NCI-H2171 (cell line): ENCODE measurements at places on chromosomes 4 and X.

DNA sequence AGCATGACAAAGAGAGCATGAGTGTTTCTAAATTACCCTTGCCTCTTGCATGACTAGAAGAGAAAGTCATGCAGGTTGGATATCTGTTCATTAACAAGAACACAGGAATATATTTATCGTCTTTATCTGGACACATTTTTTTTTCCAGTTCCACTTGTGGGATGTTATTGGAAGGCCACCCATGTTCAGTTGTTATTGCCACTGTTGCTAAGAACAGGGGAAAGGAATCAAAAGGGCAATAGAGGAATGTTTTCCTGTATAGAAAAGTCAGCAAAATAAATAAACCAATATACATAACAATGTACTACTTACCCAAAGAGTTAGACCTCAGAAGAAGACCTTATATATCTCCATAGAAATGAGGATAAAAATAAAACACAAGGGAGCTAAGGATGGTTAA is 270.1 kb downstream of the QDPR start:
- no peak for DNase-seq

- no peak for DNase-seq
These were observed 198.6 kb downstream of the LRBA start for GRCh38 chr4:150816491-150816890.

DNA sequence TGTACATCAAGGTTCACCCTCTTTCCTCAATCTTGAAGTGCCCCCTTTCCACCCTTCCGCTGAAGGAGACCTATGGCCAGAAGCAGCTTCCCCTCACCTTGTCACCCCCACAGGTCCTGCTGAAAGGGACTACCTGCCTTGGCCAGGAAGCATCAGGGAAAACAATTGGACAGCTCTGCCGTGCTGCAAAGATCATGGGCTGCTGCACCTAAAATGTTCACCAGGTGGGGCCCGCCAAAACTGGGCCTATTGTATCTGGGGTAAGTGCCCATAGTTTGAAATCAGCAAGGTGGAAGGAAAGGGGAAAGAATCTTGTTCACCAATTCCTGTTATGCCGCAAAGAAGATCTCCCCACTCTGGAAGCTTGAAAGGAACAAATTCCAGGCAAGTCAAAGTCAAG is 18.4 kb downstream of the GRIA3 start:
- no peak for DNase-seq

DNA sequence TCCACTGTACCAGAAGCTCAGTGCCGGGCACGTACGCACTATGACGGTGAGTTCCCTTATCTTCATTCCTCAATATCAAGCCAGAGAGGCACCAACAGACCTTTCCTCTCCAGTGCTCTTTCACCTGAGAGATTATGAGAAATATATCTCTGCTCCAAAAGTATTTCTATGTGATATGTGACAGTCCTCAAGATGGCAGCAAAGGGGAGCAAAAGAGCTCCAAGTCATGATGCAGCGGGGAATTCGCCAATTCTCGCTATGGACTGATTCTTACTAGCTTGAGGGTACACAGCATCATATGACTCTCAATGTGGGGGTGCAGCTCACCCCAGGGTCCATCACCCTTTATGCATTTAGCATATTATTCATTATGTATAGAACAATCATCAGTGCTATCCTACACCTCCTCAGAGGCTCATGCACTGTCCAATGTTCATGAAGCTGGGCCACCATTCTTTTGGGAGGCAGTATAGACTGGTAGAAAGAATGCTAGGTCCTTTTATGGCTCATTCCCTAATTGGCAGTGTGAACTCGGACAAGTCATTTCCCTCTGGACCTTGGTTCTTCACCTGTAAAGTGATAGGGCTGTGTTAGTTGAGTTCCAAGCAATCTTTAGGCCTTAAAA is 12.8 kb upstream of the IQSEC2 start:
- DNase-seq: no peak

DNA sequence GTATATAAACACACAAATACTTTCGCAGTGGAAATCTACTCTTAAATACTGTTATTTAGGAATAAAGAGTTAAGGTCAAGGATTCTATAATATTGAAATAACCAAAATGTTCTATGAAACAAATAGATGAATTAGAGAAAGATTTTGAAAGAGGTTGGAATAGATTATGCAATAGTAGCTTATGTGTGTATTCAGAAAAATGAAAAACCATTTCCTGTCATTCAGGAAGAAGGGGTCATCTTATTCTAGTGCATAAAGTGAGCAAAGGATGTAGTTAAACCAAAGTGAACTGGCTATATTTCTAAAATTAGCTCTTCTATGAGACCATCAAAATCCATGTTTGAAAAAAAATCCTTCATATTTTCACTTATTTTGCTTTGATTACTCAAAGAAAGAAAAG is 30.0 kb upstream of the MYOZ2 start:
- no peak for DNase-seq

DNA sequence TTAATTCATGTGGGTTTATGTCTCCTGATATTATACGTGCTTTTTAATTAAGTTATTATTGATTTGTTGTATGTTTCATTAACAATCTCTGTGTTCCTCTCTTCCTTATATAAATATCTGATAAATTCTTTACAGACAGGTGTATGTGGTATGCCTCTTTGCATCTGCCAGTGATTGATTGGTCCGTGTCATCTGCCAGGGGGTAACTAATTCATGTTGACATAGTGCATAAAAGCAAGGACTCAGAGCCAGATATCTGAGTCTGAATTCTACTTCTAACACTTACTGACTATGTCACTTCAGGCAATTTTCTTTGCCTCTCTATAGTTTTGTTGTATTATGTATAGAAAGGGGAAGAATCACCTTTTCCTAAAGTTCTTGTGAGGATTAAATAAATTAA is 5.2 kb upstream of the AMBN start:
- no peak for DNase-seq

DNA sequence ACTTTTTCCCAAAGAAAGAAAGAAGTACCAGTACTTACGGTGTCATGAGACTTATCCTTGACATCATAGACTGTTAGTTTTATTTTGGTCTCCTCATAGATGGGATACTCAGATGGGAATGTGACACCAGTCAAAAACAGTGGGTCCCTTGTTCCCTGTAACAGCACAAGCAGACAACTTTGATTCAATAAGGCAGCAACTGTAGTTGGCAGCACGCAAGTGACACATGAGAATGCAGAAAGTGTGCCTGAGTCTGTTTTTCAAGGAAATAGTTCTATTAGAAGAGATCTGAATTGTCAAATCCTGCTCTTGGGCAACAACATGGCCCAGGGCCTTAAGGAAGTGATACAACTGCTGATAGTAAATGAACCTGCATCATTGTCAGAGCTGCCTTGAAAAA is 443.2 kb downstream of the INPP4B start:
- DNase-seq: no peak

DNA sequence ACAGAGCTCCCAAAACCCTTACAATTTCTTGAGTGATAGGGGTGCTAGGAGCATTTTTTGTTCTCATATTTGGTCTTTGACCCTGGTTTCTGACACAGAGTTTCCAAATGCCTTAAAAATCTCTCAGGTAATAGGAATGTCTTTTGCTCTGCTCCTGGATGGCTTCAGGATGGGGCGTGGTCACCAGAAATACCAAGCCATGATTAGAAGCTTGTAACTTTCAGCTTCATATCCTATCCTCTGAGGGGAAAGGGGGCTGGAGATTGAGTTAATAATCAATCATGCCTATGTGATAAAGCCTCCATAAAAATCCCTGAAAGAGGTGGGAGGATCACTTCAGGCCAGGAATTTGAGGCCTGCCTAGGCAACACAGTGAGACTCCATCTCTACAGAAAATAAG is 34.6 kb upstream of the IL9R start:
- DNase-seq: no peak

DNA sequence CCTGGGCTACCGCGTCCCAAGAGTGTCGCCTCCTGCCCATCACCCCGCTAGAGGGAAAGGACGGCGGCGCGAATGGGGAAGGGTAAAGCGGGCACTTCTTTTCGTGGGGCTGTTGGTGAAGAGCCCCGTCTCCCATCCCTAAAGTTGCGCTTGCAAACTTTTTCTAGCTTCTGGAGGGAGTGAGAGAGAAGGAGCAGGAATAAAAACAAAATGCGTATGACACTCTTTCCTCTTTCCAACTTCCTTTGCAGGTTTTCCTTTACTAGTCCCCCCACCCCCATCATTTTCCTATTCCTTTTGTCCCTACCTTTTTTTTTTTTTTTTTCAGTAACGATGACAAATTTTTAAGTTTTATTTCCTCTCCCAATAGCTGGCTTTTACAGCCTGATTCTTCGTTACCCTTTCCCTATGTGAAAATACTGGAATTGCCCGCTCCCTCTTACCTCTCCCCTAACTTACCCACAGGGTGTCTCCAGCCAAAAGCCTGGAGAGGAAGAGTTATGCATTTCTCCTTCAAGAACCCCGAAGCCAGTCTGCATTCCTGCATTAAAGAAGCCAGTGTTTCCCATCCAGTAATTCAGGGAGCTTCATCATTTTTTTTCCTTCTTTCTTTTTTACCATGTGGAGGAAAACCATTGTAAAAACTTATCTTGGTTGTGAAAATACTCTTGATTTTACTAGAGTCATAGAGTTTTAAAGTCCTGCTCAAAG is 613 bp upstream of the ARSJ start:
- DNase-seq: no peak

GRCh38 chrX:48890934-48891401 is 6.6 kb downstream of the TIMM17B start:
- peak; percentile 8 for DNase-seq

GRCh38 chr4:81375745-81376144 is 96.0 kb downstream of the RASGEF1B start:
- DNase-seq: no peak

DNA sequence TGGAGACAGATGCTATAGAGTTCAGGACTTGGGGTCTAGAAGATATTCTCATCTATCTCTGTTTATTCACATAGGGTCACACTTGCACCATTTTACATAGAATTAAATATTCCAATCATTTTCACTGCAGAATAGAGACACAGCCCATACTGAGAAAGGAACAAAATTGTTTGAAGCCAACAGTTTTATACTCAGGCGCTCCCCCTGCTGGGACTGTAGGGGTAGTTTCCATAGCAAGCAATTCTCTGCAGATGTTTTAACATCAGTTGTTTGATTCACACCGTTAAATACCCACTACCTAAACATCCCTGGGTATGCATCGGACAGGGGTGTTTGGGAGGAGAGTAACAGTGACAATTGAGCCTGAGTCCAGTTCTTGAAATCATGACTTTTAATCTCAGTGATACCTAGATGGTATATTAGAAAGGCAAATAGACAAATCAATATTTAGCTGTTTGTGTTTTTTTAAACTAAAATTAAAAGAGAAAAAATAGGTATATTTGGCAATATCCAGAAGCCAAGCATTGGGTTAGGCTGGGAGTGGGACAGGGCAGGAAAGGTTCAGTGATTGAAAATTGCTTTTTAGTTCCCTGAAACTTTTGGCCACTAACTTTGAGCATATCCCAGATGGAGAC is 33.8 kb downstream of the LONRF3 start:
- no peak for DNase-seq

DNA sequence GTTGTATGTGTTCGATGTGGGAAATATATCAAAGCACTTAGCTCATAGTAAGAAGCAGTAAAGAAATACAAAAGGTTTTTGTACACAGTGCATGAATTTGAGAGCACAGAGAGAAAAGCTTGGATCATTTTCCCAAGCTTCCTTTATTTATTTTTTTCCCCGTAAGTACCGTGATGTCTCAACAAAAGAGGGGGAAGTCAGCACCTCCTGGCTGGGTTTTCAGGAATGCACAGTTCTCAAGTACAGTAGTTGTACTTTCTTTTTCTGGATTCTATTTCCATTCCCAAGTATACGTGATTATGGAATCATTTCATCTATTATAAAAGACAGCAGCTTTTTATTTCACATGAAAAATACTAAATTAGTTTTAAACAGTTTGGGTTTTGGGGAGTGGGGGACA is 171.5 kb upstream of the EDNRA start:
- no peak for DNase-seq

DNA sequence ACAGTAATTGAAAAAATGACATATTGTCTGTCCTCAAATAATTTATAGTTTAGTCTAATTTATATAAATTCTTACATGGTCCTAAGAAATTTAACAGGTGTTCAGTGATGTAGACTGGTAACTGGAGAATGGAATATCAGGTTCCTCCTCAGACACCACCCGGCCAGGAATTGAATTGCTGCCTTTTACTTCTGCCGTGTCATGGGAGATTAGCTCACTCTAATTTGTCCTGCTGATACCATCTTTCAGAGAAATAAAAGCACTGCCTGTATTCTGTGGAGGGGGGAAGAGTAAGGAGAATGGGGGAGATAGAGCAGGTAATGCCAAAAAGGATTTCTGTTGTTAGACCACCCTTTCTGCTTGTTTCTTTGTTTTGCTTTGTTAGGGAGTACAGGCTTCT is 125.2 kb upstream of the KLHL4 start:
- peak; percentile 0 for DNase-seq

DNA sequence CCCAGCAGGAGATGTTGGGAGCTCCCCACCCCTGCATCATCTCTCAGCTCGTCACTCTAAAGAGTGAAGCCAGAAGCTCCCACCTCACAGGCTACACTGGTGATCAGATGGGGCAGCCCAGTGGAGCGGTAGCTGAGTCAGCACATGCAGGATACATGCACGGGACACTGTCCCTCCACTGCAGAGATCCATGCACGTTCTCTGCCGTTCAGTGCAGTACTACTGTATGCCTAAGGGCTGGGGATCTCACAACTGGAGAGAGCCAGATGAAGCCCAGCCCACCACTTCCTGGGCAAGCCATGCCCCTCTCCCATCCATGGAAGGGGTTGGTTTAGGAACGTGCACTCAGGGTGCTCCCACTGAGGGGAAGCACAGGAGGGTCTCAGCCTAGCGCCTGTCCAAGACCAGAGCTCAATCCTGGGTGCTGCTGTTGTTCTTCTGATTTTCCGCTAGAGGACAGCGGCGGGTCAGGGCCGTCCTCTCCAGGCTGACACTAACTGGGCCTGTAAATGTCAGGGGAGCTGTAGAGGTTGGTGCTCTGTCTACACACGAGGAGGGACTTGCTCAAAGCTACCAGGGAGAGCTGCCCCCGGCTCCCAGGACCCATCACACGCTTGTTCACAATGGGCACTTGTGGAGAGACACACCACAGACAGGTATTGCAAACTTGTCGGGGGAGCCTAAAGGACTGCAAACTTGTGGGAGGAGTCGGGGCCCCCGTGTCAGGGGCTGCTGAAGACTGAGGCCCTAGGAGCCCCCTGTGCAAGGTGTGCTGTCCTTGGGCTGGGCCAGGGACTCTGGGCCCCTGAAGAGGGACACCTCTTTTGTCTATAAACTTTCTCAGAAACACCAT is 18.2 kb upstream of the ABLIM2 start:
- no peak for DNase-seq

DNA sequence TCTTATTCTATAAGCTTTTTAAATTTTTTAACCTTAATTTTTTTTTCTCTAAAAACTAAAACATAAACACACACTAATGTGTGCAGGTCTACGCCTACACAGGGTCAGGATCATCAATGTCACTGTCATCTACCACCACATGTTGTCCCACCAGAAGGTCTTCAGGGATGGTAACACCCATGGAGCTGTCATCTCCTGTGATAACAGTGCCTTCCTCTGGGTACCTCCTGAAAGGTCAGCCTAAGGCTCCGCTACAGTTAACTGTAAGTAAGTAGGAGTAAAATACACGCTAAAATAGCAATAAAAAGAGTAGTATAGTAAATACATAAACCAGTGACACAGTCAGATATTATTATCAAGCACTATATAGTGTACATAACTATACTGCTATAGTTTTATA is 45.9 kb upstream of the GPRIN3 start:
- no peak for DNase-seq
